Suppressor macrophage treated with lipopolysaccharide for 1 hour (primary cell): ENCODE measurements at places on chromosomes 1 and 21.

- DNase-seq: no peak
These were observed 35.8 kb upstream of the HUNK start for GRCh38 chr21:31837041-31837440.

DNA sequence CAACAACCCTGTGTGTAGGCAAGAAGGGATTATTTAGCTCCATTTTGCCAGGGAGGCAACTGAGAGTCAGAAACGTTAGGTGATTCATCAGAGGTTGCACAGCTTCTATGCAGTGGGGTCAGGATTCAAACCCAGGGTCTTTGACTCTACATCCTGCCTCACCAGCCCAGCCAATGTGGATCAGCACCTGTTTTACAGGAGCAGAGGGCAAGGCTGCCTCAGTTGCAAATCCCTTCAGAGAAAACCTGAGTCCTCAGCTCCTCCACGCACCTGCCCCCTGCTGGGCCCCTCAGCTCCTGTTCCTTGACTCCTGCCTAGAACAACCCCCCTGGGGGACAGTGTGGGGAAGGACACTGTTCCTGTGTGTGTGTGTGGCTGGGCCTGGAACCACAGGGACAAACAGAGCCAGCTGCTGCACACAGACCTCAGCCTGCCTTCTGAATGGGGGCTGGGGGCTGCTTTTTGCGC, 61.6 kb downstream of the LRRN2 start:
- DNase-seq: peak; percentile 18

- no peak for DNase-seq
These were observed 7.9 kb downstream of the LEFTY2 start for GRCh38 chr1:225933072-225933471.

DNA sequence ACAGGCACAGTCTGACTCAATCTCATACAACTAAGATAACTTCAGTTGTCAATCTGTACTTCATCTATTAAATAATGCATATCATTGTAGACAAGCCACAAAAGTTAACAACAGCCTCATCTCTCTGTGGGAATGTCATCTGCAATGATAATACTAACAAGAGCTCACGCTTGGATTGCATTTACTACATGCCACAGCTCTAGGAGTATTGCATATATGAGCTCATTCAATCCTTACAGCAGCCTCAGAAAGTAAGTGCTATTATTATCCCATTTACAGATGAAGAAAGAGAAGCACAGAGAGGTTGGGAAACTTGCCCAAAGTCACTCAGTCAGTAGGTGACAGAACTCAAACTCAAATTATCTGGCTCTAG, 105.7 kb upstream of the GUCA2B start:
- no peak for DNase-seq

- DNase-seq: peak; percentile 26
These were observed 36.2 kb downstream of the TP73 start for GRCh38 chr1:3688356-3689137.

GRCh38 chr1:78792756-78793155, 143.1 kb downstream of the IFI44 start:
- no peak for DNase-seq
